Airway epithelial cell (primary cell): ENCODE measurements at places on chromosomes 4 and X. TPM values are rescaled to one million over a fixed set of nuclear protein-coding genes. Genes with fewer than 3 reads are reported as not detected.

Gene LONRF3
- total RNA-seq: not detected in 2 replicates

Gene SULT1B1
- 0.05 and 0.28 TPM in 2 replicates for total RNA-seq

Gene SASH3
- not detected in 2 replicates for total RNA-seq

Gene TAF7L
- total RNA-seq: not detected in 2 replicates

Gene SAP30
- total RNA-seq: 17.8 and 19.7 TPM in 2 replicates

Gene GPRASP2
- 4.7 and 5.1 TPM in 2 replicates for total RNA-seq

Gene ARAP2
- 17.8 and 33.4 TPM in 2 replicates for total RNA-seq

Gene TBC1D8B
- total RNA-seq: 4.7 and 4.8 TPM in 2 replicates

Gene FGF2
- 1.3 and 1.8 TPM in 2 replicates for total RNA-seq

Gene FAM241A
- 1.4 and 2.4 TPM in 2 replicates for total RNA-seq

Gene PHKA1
- total RNA-seq: 8.7 and 11.1 TPM in 2 replicates

Gene NRK
- 0.35 and 1.6 TPM in 2 replicates for total RNA-seq

Gene KLF3
- total RNA-seq: 20.2 and 29.4 TPM in 2 replicates

Gene MAGEA1
- total RNA-seq: not detected in 2 replicates

Gene UGT8
- 1.2 and 2.2 TPM in 2 replicates for total RNA-seq

Gene AVPR2
- not detected in 2 replicates for total RNA-seq

Gene USP11
- total RNA-seq: 12.9 and 14.6 TPM in 2 replicates

Gene HERC5
- 0.28 TPM in 1 of 2 replicates, not detected in the other for total RNA-seq

Gene PPP2R2C
- 1.1 and 1.2 TPM in 2 replicates for total RNA-seq

Gene CYP2U1
- total RNA-seq: 3.2 and 3.3 TPM in 2 replicates
